Stimulated activated CD4-positive, alpha-beta T cell treated with anti-CD3 and anti-CD28 coated beads, Interleukin-1b, Interleukin-23, amount 100 ng/mL, for 4 hours (primary cell): ENCODE measurements at places on chromosomes 4 and X.

DNA sequence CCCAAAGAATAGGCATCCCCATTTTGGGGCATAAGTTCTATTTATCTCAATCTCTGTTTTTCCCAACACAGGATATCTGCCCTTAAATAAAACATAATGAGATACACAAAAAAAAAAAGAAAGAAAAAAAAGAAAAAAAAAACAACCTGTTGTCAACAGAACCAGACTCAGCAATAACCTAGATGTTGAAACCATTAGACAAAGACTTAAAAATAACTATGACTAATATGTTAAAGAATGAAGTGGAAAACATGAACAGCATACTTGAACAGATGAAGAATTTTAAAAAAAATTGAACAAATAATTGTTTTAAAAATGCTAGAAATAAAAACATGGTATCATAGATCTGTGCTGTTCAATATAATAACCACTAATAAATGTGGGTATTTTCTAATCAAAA is 93.4 kb upstream of the RXFP1 start:
- no peak for DNase-seq

DNA sequence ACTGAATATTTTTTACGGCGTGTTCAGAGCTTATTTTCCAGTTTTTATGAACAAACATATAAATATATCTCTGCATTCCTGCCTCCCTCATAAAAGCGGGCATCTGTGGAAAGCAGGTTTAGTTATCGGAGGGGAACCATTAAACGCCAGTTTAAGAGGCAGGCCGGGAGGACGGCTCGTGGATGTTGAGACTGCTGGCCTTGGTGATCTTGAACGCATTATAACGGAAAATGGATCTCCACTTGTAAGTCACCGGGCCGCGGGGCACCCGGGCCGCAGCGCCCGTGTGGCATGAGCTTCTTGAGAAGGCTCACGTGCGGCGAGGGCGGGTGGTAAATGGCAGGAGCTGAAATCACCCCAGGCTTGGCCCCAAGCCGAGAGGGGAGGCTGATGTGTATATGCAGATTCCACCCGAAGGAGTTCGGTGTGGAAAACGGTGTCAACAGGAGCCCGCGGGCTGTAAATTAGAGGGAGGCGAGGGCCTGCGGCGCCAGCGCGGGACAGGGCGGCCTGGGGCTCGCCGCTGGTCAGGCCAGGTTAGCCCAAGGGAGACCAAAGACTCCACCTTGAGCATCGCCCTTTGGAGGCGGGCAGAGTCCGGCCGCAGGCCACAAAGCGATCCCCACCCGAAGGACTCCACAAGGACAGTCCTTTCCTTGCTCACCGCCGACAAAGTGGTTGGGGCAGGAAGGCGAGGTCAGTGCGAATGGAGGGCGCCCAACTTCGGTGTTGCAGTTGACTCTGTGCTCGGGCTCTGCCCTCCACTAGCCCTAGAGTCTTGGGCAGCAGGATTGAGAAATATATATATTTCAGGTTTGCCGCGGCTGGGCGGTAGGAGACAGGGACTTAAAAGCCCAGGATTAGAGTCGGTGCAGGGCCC is 1.3 kb upstream of the HAND2 start:
- DNase-seq = no peak

DNA sequence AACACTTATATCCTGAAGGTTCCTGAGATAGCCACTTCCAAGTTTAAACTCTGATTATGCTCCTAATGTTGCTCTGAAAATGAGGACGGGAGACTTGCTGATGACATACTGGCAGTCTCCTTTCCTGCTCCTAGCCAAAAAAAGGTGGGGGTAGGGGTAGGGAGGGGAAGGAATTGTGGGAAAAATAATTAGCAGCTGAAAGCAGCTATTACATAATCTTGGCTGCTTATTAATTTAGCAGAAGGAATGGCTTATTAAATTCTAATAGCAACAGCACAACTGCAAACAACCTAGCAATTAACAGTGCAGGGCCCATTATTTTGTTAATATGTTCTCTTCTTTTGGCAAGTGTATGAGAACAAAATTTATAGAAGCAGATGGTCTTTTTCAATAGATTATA is 2.0 kb upstream of the AP1S2 start:
- no peak for DNase-seq

- DNase-seq = no peak
Measured at GRCh38 chr4:70932984-70933383, 30.8 kb downstream of the MOB1B start.

DNA sequence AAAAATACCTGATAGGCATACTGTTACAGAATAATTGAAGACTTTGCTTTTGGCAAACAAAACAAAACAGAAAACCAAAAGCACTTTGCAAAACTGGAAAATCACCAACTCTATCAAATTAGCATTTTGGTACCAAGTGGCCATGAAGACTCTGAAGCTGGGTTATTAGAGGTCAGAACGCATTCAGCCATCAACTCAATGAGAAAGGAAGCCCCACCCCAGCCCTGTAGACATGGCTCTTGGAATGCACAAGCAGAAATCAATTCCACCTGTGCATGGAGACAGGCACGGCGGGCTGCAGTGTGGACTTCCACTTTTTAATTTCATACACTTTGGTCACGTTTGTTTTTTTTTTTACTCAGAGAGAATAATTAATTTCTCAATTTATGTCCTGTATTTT is 93.6 kb upstream of the DHX15 start:
- no peak for DNase-seq

DNA sequence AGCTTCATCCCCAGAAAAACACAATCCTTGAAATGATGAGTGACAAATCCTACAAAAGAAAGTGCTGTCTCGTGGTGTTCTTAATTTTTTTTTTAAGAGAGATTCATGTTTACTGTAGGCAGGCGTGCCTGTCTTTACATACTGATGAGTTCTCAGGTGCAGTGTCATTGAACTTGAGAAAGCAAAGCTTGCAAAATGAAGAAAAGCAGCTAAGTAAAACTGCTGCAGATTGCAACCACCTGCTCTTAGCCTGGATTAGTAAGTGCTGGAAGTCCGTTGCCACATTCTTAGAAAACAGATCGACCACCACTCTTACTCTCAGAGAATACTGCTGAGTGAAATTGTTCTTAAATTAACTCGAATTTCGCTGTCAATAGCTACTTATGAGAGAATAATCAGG is 854.6 kb downstream of the TRIML1 start:
- no peak for DNase-seq

DNA sequence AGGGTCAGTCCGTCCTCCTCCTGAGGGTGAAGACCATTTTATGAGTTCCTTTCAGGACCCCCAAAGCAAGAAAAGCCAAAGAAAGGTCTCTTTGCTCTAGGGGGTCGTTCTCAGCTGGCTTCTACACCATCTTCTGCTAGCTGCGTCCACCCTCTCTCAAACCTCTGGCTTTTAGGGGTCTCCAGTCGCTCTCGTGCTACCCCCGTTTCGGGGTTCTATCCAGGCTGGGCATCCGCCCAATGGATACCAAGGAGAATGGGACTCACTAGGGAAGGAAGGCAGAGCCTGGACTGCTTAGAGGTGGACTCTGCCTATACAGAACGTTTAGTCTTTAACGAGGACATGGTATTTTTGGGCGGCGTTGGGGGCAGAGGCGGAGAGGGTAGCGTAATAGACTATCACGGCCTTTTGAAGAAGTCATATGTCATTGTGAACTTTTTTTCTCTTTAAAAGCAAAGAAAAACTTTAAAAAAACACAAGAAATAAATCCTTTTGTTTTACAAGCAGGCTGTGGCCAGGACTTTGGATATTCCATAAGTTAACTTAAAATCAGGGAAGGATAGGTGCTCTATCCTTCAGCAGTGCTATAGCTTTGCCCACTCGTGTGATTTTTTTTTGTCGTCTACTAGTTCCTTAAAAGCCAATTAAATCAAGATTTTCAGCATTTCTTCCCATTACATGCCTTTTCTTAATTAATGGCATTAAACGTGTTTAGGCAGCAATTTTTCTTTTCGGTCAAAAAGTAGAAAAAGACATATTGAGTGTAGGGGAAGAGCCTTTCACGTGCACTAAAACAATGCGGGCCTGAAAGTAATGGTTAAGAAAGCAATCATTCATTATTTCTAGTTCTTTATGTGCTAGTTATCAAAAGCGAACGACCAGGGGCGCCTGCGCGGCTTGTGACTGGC is 7.2 kb upstream of the PITX2 start:
- DNase-seq = no peak

- peak; percentile 5 for DNase-seq
Measured at GRCh38 chrX:111100191-111100590, 4.2 kb downstream of the PAK3 start.

DNA sequence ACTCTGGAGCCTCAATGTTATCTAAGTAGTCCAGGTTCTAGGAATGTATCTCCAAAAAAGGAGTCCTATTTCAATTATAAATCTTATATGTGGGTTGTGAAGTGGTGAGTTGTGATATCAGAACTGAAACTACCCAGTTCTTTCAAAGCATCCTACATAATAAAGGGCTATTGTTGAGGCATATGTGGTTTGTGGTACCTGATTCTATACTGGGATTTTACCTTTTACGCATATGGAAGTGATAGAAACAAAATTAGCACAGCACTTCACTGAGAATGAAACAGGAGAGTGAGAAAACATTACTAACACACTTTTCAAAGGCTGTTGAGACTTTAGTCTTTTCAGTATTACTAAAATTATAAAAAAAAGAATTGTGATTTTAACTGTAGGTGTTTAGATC is 417.7 kb upstream of the GALNT7 start:
- no peak for DNase-seq

- DNase-seq = no peak
Measured at GRCh38 chr4:116724249-116724648, 361.1 kb downstream of the TRAM1L1 start.

DNA sequence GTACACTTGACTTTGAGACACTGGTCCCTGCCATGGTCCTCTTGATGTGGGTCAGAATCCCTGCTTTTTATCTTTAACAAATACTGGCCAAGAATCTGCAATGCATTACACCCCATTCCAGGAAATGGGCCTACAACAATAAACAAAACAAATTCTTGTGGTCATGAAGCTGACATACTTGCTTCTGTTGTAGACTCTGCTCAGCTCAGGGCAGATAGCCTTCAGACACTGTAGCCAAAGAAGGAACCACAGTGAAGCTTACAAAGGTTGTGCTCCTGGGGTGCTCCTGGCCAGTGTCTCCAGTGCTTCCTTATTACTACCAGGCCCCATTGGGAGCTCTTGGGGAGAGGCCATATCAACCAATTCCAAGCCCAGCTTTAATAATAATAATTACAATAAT is 21.8 kb downstream of the KIAA1210 start:
- DNase-seq = no peak

DNA sequence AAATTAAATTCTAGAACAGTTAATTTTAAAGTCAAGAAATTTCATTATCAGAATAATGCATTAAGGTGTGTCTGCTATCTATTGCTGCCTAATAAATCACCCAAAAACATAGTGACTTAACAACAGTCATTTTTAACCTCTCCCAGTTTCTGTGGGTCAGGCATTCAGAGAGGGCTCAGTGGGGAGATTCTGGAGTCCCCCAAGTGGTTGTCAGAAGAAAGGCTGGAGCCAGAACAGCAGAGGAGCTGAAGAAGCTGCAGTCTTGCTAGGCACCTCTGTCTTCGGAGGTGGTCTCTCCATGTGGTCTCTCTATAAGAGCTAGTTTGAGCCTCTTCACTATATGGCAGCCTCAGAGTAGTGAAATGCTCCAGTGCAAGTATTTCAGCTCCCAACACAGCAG is 9.3 kb upstream of the HOPX start:
- no peak for DNase-seq

- DNase-seq = no peak
Measured at GRCh38 chr4:47776353-47776752, 61.5 kb downstream of the CORIN start.

DNA sequence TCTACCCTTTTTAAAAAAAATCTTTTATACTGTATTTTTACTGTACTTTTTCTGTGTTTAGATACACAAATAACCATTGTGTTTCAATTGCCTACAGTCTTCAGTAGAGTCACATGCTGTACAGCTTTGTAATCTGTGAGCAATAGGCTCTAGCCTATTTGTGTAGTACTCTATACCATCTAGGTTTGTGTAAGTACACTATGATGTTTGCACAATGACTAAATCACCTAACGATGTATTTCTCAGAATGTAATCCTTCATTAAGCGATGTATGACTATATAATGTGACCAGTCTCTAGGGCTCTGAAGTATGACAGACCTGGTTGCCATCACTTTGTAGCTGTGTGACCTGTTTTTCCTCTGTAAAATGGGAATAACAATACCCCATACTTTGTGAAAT is 14.2 kb upstream of the DCAF4L1 start:
- no peak for DNase-seq

DNA sequence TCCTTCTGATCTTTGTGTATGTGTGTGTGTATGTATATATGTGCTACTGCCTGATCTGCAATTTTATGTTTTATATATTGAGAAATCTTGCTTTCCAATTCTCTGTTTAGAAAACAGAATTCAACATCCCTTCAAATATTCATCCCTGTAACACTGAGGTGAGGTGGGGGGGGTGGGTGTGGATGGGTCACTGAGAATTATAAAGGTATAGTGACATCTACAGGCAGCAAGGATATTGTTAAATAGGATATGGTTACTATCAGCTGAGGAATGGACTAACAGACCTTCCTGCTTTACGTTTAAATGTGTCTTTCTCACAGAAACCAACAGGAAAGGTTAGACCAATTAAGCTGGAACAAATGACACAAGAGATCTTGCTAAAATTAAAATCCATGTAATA is 19.0 kb upstream of the MAGEB2 start:
- no peak for DNase-seq

DNA sequence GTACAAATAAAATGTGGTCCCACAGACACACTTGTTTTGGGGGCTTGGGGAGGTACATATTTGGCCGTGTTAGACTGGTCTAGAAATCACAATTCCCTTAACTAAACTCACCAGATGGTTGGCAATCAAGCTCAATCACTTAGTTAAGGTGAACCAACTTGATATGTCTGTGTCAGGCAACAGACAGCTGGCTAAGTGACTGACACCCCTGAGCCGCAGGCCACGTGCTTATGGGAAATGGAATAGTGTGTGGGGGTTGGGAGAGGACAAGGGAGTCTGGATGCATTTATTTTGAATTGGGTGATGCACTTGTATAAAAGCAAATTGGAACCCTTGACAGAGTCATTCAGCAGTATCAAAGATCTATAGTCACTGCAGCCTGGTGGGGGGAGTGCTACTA is 209.0 kb downstream of the HS6ST2 start:
- DNase-seq = no peak

DNA sequence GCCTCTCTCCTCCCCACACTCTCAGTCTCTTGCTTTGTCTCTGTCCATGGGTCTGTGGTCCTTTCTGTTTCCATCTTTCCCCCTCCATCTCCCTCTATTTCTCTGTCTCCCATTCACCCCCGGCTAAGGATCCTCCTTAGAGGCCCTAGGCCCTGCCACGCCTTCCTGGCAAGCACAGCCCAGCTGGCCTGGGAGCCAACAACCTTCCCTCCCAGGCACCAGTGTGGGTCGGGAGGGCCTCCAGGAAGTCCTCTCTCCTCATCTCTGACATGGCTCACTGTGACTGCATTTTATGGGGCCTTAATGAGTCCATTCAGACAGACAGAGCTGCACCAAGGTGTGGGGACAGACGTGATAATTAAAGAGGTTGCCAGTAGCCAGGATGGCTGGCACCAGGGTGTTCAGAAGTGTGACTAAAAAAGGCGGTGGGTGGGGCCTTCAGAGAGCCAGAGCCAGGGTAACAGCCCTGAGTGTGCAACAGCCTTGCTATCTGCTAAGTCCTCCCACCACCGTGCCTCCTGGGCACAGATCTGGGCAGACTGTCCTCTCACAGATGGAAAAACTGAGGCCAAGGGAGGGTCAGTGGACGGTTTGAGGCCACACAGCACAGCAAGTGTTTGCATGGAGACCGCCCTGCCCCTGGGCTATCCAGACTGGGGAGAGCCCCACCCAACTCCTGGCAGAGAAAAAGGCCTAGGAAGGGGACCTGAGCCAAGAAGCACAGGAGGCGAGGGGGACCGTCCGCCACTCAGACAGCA is 31.5 kb downstream of the BLOC1S4 start:
- DNase-seq = no peak
